ENCODE measurements at places on chromosomes 7 and 10.

GRCh38 chr7:128885370-128886187, 22.9 kb downstream of the ATP6V1F start:
- DNase-seq, result no peak

GRCh38 chr7:40120020-40120419, 14.4 kb downstream of the MPLKIP start:
- DNase-seq, result no peak

GRCh38 chr7:26369593-26369992, 77.9 kb downstream of the SNX10 start:
- no peak for DNase-seq

DNA sequence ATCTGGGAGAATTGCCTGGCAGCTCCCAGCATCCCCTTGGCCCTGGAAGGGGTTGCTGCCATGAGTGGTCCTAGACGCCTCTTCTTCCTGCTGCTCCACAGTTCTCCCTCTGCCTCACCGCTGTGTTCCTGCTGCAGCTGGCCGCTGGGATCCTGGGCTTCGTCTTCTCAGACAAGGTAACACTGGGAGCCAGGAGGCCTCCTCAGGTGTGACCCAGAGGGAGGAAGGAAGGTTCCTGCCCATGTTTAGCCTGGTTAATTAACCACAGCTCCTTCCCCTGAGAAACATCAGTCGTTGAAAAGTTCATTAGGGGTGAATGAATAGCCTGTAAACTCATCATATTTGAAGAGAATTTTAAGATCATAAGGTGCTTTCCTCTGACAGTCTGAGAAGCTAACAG, 18.2 kb downstream of the TSPAN33 start:
- no peak for DNase-seq

GRCh38 chr10:66586073-66586472, 339.8 kb upstream of the LRRTM3 start:
- no peak for DNase-seq

DNA sequence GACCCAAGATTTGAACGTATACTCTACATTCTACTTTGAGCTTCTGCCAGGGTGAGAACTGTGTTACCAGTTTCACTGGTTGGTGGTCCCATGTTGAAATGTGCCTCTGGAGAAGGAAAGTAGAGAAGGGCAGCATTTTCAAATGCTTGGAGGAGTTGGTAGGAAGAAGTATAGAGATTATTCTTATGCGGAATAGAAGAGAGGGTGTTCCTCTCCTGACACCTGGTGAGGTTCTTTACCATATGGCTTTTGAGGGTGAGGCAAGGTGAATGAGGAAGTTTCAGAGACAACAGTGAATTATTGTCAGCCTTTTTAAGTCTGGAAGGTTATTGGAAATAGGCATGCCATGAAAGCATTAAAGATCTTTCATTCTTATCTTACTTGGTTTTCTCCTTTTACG, 34.3 kb downstream of the R3HCC1L start:
- no peak for DNase-seq

GRCh38 chr7:97342512-97342911, 225.0 kb downstream of the SDHAF3 start:
- no peak for DNase-seq

DNA sequence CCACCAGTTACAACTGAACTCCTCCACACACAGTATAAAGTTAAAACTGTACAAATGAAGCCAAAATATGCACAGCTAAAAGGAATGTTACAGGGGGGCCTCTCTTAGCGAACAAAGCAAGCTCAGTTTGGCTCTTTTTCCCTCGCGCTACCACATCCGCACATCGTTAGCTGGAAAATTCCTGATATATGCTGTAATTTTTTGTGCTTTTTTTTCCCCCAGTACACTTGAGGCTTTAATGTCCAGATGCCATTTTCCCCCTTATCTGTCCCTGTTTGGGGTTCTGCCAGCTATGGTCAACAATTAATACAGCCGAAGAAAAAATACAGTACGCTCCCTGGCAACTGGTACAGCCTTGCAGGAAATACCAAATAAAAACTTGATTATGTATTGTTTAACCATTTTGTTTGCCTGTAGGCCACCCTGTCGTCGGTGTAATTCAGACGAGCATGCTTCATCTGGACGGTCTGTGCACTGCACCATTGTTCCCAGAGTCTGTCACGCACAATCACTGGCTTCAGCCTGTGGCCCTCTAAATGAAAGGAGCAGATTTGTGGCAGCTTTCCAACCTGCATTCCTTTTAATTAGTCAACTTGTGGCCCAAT, 108.1 kb upstream of the FAM133B start:
- DNase-seq, result no peak

DNA sequence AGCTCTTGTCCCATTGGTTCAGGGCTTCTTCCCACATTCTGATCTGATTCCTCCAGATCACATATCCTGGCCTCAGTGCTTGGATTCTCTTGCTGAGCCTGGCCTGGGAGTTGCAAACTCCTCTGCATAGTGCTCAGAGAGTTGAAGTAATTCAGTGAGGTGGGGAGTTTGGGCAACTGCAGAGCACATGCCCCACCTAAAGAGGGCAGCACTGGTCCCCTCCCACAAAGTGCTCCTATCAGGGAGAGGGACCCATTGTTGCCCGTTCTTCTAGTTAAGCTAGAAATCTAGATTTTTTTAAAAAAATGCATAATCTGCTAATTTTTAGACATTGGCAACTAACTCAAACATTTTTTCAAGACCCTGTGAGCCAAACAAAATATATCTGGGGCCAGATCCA, 45.1 kb downstream of the CHN2 start:
- DNase-seq, result no peak

DNA sequence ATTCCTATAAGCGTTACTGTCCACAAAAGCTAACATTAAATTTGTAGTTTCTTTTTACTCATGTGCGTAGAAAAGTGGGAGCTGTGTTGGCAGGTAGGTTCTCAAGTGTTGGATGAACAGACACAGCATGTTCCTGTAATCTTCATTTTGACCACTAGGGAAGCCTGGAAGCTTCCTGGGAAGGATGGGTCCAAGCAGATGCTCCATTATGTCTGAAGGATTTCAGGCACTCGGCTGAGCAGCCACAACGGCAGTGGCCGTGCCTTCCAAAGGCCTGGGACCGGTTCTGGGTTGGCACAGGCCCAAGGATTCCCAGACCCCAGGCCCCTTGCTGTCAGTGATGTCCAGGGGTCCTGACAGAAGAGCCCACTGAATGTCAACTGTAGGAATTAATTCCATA, 386.3 kb downstream of the TNS3 start:
- no peak for DNase-seq

DNA sequence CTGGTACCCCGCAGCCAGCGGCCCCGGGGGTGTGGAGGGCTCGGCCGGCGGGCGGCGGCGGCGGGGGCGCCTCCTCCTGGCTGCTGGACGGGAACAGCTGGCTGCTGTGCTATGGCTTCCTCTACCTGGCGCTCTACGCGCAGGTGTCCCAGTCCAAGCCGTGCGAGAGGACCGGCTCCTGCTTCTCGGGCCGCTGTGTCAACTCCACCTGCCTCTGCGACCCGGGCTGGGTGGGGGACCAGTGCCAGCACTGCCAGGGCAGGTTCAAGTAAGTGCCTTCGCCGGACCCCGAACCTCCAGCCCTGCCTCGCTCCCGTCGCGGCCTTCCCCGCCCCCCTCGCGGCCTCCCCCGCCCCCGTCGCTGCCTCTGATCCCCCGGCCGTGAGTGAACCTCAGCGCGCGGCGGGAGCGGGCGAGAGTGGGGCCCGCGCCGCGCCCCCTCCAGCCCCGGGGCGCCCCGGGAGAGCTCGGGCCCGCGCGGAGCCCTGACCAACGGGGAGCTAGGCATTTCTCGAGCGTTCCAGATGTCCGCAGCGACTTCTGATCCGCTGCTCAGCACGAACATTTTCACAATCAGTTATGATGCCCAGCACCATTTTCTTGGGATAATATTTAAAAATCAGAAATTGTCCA, 727 bp downstream of the ATRNL1 start:
- peak; percentile 73 for DNase-seq

DNA sequence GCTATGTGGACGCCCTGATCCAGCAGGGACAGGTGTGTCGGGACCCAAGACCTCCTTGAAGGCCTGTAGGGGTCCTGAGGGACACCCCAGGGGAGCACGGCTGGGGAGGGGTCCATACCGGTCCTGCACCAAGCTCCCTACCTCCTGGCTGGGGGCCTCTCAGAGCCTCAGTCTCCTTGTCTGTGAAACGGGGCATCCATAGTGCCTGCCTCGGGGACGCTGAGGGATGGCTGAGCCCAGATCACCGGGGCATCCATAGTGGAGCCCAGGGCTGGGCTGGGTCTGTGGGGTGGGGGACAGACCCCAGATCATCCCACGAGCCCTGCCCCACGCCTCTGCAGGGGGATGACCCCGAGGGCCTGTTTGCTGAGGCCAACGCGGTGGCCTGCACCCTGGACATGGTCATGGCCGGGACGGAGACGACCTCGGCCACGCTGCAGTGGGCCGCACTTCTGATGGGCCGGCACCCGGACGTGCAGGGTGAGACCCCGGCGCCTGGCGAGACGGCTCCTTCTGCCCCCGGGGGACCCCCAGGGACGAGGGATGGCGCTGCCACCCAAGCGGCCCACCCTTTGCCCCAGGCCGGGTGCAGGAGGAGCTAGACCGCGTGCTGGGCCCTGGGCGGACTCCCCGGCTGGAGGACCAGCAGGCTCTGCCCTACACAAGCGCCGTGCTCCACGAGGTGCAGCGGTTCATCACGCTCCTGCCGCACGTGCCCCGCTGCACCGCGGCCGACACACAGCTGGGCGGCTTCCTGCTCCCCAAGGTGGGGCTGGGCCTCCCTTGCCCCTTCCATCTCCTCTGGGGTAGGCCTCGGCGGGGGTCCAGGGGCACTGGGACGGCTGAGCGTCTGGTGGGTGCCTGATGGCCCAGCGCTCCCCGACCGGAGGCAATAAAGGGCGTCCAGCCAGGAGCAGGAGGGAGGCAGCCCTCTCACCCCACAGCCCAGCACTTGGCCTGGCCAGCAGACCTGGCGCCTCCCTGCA, 4.1 kb downstream of the CYP2W1 start:
- no peak for DNase-seq

DNA sequence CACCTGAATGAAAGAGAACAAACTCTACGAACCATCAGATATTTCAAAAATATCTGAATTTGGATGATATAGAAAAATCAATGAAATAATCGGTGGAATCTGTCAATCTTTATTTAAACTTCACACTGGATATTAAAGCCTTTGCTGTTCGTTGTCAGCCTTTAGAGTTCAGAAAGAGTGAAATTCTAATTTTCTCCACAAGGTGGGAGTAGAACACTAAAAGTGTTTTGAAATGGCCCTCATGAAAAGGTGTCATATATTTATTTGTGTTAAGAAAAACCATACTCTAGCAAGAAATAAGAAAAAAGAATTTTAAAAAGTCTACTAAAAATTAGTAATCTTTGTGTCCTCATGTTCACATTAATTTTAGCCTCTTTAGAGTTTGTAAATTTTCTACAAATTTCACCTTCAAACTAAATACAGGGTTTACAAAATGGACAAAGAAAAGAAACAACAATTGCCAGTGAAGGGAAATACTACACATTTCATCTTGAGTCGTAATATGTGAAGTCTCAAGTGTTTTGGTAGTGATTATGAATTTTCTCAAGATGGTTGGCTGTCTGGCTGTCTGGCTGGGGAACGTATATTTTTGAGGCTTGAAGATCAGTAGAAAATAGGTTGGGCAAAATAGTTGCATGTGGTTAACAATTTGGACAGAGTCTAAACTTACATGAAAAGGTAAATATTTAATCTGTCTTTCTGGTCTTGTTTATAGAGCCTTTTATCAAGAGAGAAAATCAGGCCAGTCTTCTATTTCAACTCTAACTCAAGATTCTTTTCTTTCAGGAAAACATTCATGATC, 43.7 kb downstream of the DNAJB9 start:
- no peak for DNase-seq

- DNase-seq, result no peak
These were observed 51.8 kb downstream of the RELN start for GRCh38 chr7:103937680-103938079.

DNA sequence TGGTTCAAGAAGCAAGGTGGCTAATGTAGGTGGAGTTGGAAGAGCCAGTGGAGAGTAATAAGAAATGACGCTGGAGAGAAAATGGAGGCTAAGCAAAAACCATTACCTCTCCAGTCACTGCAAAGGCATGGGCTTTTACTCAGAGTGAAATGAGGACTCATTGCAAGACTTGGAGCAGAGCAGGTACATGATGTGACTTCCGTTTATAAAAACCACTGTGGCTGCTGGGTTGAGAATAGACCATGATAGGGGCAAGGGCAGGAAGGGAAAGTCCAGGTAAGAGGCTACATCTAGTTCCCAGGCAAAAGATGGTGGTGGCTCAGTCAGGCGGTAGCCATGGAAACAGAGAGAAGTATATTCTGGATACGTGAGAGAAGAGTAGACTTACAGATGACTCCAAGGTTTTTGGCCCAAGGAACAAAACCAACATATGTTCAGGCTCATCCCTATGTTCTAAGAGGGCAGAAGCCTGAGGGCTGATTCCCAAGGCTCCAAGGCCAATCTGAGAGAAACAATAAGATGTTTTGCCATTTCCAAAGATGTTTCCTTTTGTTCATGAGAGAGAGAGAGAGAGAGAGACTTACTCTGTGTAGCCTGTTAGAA, 21.5 kb upstream of the PDE1C start:
- DNase-seq, result no peak

DNA sequence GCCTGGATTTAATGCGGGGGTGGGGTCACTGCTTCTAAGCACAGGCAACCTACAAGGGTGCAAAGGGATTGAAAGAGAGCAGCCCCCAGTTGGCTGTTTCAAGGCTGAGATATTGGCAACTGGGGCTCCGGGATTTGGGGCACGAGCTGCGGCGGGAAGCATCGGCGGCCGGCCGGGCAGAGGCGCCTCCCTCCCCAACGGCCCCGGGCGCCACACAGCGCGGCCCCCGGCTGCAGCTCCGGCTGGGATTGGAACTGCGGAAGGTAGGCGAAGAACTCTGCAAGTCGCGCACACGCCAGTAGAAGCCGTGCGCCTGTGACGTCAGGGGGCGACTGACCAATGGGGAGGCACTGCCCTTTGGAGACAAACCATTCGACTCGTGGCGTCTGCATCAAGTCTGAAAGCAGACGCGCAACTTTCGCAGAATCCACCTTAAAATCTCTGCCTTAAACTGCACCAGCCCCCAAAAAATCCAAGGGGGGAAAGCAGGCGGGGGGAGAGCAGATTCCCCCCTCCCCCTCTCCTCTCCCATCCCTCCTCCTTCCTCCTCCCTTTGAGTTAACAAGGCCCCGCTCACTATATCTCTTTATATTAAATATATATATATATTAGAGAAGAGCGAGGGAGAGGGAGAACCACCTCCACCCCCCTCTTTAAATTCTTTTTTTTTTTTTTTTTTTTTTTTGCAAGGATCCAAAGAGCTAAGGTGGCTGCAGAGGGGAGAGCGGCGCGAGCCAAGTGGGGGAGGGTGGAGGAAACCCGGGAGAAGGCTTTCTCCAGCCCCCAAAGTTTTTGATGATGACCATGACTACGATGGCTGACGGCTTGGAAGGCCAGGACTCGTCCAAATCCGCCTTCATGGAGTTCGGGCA, at the start of gene DLX6:
Gene DLX6, plus strand, starts transcription at position 371 of the 872 bp plus-strand sequence. Its CDS starts 425 bp downstream, at position 796.
- no peak for DNase-seq

GRCh38 chr7:90631502-90631901, 35.4 kb downstream of the CDK14 start:
- DNase-seq, result no peak

GRCh38 chr10:17880601-17881000, 71.1 kb upstream of the SLC39A12 start:
- DNase-seq, result no peak

GRCh38 chr7:5296611-5297226, 14.0 kb downstream of the SLC29A4 start:
- no peak for DNase-seq

- no peak for DNase-seq
These were observed 579.3 kb downstream of the SH2D4B start for GRCh38 chr10:81116990-81117389.

- DNase-seq, result no peak
These were observed 14.0 kb downstream of the SCRN1 start for GRCh38 chr7:29975561-29975960.

GRCh38 chr7:22582863-22583622, 83.1 kb upstream of the STEAP1B start:
- DNase-seq, result no peak
